ENCODE measurements at places on chromosomes 3 and 15.

- DNase-seq: peak; percentile 25
Observed at GRCh38 chr15:89244574-89244903, 760 bp downstream of the FANCI start.

GRCh38 chr15:37015451-37015850 is 84.9 kb downstream of the MEIS2 start:
- peak; percentile 50 for DNase-seq

DNA sequence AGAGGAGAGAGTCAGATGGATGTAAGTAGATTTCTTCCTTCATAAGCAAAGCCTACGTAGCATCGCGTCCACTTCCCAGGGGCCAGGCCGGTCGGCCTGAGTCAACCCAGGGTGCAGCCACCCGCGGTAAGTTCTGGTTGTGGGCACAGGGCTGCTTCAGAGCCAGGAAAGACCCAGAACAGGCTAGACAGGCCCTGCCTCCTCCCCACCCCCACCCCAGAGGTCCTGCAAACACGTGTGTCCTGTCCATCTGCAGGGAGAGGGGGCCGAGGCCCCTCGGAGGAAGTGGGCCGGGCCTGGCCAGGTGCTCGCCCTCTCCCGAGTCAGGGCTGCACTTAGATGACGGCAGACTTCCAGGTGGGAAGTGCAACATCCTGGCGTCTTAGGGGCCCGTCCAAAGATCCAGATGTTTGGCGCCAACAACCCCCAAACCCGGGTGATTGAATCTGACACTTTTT is 100.8 kb upstream of the ALDH1A3 start:
- DNase-seq: no peak

DNA sequence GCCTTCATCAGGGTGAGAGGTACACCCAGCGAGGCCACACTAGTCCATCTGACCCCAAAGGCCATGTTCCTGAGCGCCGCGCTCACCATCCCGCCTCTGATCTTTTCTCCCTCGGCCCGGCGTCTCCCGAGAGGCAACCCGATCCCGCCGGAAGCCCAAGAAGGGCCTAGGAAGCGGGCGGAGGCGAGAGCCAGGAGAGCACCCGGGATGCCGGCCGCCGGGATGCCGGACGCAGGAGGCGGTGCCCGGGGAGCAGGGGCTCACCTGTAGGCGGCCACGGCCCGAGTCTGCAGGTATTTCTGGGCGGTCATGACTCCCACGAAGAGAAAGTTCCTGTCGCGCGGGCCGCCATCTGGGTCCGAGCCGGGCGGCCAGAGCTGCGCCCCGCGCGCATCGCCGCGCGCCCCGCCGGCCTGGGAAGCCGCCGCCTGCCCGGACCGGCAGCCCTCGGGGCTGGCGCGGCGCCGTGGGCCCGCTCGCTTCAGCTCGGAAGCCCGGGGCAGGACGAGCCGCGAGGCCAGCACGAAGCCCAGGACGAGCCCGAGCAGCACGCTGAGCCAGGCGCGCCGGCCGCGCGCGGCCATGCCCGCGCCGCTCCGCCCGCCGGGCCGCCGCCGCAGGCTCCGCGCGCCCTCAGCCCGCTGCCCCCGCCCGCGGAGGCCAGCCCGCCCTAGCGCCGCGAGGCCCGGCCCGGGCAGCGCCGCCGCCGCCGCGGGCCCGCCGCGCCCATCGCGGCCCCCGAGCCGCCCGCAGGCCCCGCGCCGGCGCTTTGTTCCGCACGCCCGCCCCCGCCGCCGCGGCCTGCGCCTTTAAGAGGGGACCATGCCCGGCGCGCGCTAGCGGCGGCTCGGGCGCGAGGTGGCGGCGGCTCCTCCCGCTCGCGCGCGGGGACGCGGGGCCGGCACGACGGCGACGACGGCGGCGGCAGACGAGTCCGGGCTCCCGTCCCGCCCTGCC is 697 bp downstream of the CHSY1 start:
- no peak for DNase-seq

All from NCI-H1694 treated with DMSO at 0.1 percent for 48 hours (cell line).